EL (cell line): ENCODE measurements at places on chromosomes 13 and 19.

DNA sequence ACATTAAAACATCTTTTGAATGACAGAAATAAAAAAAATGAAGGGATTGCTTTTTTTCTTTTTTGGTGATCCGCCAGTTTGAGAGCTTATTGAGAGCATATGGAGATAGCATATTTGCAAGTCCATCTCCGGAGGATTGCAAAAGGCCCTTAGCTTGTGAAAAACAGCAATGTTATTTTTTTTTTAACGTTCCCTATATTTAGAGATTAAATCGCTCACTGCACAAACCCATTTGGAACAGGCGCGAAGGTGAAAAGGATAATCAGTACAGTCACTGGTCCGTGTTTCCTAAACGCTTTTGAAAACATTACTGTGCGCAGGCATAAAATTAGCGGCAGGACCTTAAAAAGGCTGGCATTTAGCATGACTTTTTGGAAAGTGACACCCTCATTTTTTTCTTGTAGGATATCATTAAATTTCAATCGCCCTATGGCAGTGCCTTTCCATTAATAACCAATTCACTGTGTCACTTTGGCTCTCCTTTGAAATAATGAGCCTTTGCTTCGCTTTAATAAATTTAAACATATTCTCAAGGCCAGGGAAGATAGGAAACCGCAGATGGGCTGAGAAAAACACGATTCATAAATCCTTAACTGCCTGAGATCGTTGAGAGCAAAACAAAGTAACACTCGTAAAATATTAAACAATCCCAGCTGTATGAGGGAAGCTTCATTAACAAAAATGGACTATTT is 342.2 kb downstream of the DACH1 start:
- no peak for DNase-seq

- DNase-seq: peak; percentile 64
Measured at GRCh38 chr13:38042771-38043170, 173.2 kb upstream of the TRPC4 start.

DNA sequence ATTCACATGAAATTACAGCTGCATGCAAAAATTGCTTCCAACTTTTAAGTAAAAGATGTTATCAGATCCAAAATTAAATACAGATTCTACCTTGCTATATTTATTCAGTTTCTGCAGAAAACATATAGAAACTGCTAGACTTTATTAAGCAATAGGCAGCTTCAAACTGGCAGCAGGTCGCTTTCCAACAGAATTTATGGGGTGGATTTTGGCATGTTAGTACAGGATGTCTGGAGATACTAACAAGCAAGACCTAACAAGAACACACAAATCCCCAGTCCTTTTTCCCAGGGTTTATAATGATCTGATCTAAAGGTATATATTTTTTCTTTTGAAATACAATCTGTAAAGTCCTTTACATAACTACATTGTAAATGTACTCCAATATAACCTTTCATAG is 27.5 kb downstream of the TBC1D4 start:
- DNase-seq: no peak

- no peak for DNase-seq
Measured at GRCh38 chr19:48768994-48769713, 13.8 kb downstream of the FGF21 start.

GRCh38 chr13:54433493-54434206 is 1405.0 kb downstream of the OLFM4 start:
- DNase-seq: no peak

GRCh38 chr19:19900139-19900728 is 512 bp upstream of the ZNF93 start:
- DNase-seq: peak; percentile 82

DNA sequence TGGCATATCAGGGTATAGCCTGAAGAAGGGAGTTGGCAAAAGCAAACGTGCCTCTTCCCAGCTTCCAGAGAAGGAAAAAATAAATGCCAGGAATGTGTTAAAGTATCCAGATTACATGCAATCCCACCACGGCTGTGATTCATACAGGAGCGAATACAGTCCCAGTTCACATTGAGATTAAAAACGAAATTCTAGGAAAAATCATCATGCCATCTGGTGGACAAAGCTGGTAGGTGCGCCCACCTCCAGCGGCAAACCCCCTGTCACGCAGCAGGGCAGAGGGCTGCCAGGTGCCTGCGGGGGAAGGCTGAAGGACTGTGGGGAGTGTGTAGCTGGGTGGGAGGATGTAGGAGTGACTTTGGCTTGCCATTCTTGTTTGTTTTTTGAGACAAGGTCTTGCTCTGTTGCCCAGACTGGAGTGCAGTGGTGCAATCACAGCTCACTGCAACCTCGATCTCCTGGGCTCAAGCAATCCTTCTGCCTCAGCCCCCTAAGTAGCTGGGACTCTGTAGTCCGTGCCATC is 6.4 kb upstream of the DMWD start:
- peak; percentile 84 for DNase-seq

DNA sequence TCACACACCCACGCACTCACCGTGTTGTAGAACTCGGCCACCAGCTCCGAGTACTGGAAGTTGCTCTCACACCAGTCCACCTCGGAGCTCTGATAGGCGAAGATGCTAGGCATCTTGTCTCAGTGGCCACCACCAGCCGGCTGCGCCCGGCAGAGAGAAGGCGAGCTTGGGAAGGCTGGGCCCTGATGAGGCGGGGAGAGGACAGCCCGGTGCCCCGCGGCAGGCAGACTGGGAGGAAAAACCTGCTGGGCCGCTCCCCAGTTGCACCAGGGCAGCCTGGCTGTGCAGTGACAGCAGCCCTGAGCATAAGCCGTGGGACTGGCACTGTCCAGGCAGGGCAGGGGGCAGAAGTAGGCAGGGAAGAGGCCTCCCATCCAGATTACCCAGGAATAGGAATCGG is at the start of gene ACER1:
Gene ACER1, minus strand, starts transcription at position 174 of the 400 bp plus-strand sequence. Its CDS starts 61 bp downstream, at position 113.
- DNase-seq: no peak
